ENCODE measurements at places on chromosomes 3 and 15.

- DNase-seq, result no peak
These were observed 5.8 kb downstream of the PRKCD start for GRCh38 chr3:53166781-53167291.

DNA sequence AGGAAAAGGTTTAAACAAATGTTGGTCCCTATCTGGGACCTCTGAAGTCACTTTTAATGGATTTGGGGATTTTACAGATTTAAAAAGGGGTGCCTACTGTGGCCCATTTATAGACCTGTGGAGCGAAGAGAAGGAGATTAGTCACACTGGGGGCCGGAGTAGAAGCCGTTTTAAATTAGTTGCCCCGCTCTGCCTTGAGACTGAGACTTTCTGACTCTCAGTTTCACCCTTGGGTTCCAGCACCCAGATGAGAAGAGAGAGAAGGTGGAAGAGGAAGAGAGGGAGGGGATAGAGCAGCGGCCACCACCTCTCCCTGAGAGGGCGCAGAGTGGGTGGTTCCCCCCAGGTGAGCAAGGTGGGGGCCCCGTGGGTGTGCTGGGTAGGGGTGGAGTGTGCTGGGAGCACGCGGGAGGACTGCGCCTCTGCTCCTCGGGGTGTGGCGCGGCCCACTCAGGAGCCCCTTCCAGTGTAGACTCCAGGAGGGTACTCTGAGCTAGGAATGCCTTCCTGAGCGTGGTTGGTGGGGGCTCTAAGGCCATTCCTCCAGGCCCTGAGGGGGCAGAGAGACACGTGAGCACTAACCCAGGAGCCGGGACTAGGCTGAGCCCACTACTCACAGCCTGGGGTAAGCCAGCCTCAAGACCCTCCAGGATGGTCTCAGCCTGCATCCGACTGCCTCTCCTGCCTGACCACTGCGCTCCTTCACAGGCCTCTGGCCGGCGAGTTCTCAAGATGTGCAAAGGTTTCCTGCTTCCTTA, 32.6 kb upstream of the RAB6B start:
- DNase-seq, result no peak

DNA sequence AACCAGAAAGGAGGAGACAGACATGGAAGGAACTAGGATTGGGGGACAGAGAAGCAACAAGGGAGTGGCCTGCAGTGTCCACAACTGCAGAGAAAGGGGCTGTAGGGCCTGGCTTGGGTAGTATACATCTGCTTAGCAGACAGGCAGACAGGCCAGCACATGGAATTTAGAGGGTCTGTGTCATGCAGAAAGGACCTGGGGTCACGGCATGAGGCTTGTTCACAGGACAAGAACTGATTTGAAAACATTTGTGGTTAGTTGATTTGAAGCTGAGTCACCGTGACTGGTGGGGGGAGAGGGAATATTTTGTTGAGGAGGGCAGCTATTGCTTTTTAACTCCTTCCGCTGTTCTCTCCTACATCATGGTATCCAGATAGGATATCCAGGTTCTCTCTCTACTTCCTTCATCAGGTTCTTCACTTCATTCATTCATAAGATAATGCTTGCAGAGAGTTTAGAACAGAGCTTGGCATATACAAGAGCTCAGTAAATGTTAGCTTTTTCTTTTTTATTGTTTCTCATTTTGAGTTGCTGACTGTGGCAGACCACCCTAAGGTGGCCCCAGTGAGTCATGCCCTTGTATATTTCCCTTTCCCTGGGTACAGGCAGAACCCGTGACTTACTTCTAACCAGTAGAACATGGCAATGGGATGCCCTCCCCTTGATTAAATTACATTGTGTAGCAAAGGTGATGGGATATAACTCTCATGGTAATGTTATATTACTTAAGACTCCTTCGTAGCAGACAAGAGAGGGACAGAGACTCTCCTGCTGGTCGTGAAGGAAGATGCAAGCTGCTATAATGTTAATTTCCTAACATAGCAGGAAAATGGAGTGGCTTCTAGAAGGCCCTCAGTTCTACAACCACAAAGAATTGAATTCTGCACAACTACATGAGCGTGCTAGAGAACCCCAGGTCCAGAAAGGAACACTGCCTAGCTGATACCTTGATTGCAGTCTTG, 95.0 kb upstream of the NMNAT3 start:
- DNase-seq, result peak; percentile 25

DNA sequence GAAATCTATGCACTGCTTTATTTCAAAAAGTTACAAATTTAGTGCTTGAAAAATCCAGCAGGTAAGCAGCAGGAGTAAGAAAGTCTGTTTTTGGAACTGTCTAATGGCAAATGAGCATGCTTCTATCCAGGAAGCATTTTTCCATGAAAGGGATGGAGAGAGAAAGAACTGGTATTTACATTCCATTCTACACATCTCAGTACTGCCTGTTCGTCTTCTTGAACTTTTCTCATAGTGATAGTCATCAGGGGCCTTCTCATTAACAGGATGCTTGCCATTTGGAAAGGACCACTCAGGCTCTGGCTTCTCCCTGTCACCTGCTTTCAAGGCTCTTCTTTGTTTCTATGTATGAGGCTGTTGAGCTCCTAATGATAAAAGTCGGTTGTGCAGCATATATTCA, 267.3 kb upstream of the IL12A start:
- DNase-seq, result no peak

DNA sequence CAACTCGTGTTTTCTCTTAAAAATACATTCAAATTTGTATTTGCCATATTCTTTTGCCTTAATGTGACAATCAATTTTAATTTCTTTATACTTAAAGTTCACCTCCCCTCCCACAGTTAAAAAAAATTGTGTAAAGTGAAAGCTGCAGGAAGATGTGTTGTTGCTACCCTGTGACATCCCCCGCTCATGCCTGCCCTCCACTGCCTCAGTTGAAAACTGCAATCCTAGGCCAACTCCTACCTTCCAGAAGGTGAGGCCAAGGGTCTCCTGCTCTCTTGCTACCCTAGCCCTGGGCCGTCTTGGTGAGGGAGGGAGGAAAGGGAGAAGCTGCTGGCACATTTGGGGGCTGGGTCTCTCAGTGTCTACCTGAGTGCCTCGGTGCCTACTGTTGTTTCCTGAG, 57.0 kb upstream of the CMTM7 start:
- DNase-seq, result no peak

DNA sequence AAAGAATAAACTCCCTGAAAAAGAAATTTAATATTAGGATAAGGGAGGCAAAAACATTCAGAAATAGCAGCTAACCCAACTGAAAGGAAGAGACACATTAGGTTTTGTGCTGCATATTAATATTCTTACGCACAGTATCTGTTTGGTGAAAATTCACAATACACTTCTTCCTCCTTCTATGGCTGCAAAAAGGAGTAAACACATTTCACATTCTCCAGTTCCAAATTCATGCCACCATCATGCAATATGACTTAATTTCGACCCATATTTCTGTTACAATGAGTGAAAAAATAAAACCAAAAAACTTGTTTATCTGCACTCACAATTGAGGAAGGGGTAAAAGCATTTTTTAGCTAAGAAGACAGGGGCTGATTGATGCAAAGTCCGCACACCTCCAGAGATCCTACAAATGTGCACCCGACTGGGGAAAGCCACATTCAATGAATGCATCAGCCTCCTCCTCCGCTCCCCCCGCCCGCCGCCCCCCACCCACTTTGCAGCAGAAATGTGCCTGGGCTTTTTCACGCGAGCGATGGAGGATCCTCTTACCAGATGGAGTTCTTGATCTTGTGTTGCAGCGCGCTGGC, 1.0 kb downstream of the RFX7 start:
- DNase-seq, result no peak

GRCh38 chr15:54046093-54046492, 67.9 kb downstream of the UNC13C start:
- DNase-seq, result no peak

All from GOT3 (cell line).